ENCODE measurements at places on chromosomes 12 and 14. TPM values are rescaled to one million over a fixed set of nuclear protein-coding genes. Genes with fewer than 3 reads are reported as not detected.

The SLC41A2 gene
- total RNA-seq, result 7.7 TPM

The WIF1 gene
- total RNA-seq, result not detected

The FZD10 gene
- total RNA-seq, result not detected

The NCOR2 gene
- 86.1 TPM for total RNA-seq

The FSCB gene
- total RNA-seq, result not detected

The GARIN6 gene
- not detected for total RNA-seq

The NPAS3 gene
- total RNA-seq, result not detected

GRCh38 chr12:95336387-95337067 lies 118.9 kb downstream of the VEZT start:
- no peaks in the 10 kb centered on the region for H3K36me3 ChIP-seq
- peaks cover 3% of the 10 kb centered on the region for H3K4me1 ChIP-seq
- DNase-seq, result no peak
- H3K27me3 ChIP-seq, result peaks cover 2% of the 10 kb centered on the region

GRCh38 chr12:43737646-43738045 lies 20.9 kb downstream of the PUS7L start:
- H3K4me3 ChIP-seq, result no peak overlapping the region
- H3K27me3 ChIP-seq, result no peaks in the 10 kb centered on the region
- peaks cover 20% of the 10 kb centered on the region for H3K36me3 ChIP-seq
- no peaks in the 10 kb centered on the region for H3K4me1 ChIP-seq

DNA sequence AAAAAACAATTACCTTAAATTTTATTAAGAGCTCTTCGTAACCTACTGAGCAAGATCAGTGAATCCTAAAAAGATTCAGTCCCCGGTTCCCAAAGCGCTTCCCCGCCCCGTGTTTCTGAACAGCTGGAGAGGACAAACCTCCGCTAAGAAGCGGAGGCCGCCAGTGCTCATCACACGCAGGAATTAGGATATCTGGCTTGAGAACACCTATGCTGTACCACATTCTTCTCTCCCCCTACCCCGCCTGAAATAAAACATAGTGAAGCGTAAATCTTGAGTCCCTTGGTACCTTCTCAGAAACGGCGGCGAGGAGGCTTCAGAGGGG lies 774 bp upstream of the WDR20 start:
- H3K27ac ChIP-seq, result peak overlapping the region; percentile 64
- H3K36me3 ChIP-seq, result peaks cover 6% of the 10 kb centered on the region
- no peaks in the 10 kb centered on the region for H3K27me3 ChIP-seq
- peak overlapping the region; percentile 98 for H3K4me3 ChIP-seq
- peaks cover 20% of the 10 kb centered on the region for H3K4me1 ChIP-seq
- DNase-seq, result no peak

DNA sequence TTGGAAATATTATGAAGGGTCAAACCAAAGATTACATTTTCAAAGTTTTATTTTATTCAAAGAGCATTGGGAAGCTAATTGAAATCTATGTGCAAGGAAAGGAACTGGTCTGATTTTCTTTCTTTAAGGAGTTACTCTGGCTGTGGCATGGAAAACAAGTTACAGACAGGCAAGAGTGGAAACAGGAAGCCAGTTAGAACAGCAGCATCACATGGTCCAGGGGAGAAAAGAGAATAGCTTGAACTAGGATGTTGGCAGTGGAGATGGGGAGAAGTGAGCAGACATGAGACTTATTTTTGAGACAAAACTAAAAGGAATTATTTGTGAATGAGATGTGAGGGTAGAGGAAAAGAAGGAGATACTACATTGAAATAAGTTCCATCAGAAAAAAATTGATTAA lies 3.4 kb downstream of the OR11G2 start:
- peaks cover 2% of the 10 kb centered on the region for H3K27me3 ChIP-seq
- no peaks in the 10 kb centered on the region for H3K36me3 ChIP-seq
- no peak for DNase-seq
- H3K4me3 ChIP-seq, result no peak overlapping the region
- no peaks in the 10 kb centered on the region for H3K4me1 ChIP-seq

- H3K27ac ChIP-seq, result no peak overlapping the region
- no peaks in the 10 kb centered on the region for H3K4me1 ChIP-seq
- no peak overlapping the region for H3K4me3 ChIP-seq
- no peak for DNase-seq
These were observed 38.5 kb downstream of the EP400 start for GRCh38 chr12:131988054-131988796.

DNA sequence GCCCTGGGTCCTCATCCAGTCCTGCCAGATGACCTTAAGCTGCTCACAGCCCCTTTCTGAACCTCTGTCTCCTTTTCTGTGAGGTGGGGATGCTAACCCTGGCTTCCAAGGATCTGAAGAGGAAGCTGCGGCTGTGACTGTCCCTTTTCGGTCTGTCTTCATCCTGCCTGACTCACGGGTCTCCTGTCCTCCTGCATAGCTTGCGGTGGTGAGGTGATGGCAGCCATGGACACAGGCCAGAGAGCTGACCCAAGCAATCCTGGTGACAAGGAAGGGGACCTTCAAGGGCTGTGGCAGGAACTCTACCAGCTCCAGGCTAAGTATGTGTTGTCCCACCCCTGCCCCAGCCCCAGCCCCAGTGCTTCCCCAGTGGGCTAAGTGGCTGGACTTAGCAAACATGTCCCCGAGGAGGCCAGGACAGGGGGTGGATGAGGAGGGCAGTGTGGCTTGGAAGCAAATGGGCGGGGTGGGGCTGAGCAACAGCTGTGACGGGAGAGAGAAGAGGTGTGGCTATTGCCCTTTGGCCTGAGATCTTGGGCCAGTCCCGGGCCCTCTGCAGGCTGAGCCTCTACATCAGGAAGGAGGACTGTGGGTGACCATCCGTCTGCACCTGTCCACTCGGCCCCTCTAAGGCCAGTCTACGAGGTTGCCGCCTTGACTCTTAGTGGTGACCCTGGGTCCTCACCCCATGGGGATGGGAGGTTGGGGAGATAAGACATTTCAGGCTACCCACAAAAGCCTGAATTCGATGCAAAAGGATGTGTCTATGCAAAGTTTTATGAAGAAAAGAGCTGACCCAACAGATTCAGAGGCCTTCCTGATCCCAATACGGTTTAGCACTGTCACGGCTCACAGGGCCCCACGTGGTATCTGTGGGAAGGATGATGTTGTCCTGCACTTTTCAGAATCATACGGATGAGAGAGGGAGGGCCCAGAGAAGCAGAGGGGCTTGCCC lies 1.1 kb downstream of the CCDC197 start:
- no peak overlapping the region for H3K4me3 ChIP-seq
- no peaks in the 10 kb centered on the region for H3K36me3 ChIP-seq
- no peak for DNase-seq
- H3K27me3 ChIP-seq, result no peaks in the 10 kb centered on the region
- no peak overlapping the region for H3K27ac ChIP-seq

- no peak for DNase-seq
- peaks cover 30% of the 10 kb centered on the region for H3K4me1 ChIP-seq
- peaks cover 3% of the 10 kb centered on the region for H3K36me3 ChIP-seq
These were observed 47.9 kb downstream of the PITPNM2 start for GRCh38 chr12:123102781-123103503.

DNA sequence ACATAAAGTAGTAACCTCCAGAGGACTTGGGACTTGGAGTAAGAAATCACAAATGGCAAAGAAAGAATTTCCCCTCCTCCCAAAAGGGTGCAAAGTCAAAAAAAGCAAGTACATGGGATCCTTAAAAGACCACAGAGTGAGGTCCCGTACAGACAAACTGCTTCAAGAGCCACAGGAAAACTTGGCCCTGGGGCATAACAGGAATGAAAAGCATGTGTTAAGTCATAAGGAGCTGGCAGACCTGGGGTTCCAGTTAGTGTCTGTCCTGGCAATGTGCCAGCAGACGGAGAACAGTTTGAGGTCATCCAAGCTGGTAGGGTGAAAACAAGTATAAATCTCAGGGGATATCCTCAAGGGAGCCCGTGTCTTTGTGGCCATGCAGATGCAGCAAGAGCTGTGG lies 73.2 kb downstream of the HSD17B6 start:
- H3K4me3 ChIP-seq, result no peak overlapping the region
- no peak overlapping the region for H3K27ac ChIP-seq
- DNase-seq, result no peak
- peaks cover 19% of the 10 kb centered on the region for H3K4me1 ChIP-seq
- no peaks in the 10 kb centered on the region for H3K27me3 ChIP-seq
- H3K36me3 ChIP-seq, result no peaks in the 10 kb centered on the region

- peak; percentile 32 for DNase-seq
- peaks cover 6% of the 10 kb centered on the region for H3K4me1 ChIP-seq
- peaks cover 2% of the 10 kb centered on the region for H3K36me3 ChIP-seq
- no peak overlapping the region for H3K4me3 ChIP-seq
- H3K27me3 ChIP-seq, result no peaks in the 10 kb centered on the region
These were observed 137.0 kb downstream of the CRADD start for GRCh38 chr12:93813972-93814821.

DNA sequence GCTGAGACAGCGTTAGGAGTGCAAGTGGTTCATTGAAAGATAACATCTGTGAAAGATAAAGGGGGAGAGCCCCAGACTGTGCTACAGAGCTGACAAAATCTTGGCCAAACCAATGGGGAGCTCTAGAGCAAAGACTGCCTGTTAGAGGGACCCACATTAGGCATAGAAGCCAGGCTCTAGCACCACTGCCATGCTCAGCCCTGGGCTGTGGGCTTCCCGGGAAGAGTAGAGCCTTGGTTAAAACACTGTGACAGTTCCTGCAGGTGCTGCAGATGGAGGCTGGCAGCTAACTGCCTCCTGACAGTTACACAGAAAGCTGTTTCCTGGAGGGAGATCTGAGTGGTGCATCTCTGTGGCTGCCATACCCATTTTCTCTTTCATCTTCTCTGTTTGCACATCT lies 23.0 kb downstream of the TSHR start:
- H3K27ac ChIP-seq, result no peak overlapping the region
- peaks cover 18% of the 10 kb centered on the region for H3K4me1 ChIP-seq
- H3K36me3 ChIP-seq, result no peaks in the 10 kb centered on the region
- peaks cover under 1% of the 10 kb centered on the region for H3K27me3 ChIP-seq

DNA sequence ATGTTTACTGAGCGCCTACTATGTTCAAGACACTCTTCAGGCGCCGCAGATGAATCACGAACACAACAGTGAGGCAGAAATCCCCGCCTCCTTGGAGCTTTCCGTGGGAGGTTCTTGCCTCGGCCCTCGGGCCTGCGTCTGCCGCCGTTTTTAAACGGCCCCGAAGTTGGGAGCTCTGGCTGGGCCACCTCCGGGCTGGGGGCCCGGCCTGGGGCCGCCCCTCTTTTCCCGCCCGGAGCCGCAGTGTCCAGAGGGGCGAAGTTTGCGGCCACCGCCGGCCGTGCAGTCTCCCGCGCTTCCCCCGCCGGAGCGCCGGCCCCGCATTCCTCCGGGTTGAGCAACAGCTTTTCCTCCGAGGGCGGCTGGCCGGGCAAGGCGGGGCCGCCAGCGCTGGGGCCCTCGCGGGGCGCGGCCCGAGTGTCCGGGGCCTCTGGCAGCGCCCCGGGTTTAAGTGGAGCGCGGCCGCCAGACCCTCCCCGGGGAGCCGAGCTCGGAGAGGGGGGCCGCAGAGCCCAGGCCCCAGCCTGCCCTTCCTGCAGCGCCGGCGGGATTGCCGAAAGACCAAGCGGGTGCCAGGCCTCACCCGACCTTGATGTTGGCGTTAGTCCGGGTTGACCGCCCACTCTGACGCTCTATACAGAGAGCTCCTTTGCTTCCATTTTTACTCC lies 18.7 kb upstream of the CTDSP2 start:
- peaks cover 4% of the 10 kb centered on the region for H3K4me1 ChIP-seq
- H3K36me3 ChIP-seq, result no peaks in the 10 kb centered on the region
- H3K4me3 ChIP-seq, result peak overlapping the region; percentile 59

DNA sequence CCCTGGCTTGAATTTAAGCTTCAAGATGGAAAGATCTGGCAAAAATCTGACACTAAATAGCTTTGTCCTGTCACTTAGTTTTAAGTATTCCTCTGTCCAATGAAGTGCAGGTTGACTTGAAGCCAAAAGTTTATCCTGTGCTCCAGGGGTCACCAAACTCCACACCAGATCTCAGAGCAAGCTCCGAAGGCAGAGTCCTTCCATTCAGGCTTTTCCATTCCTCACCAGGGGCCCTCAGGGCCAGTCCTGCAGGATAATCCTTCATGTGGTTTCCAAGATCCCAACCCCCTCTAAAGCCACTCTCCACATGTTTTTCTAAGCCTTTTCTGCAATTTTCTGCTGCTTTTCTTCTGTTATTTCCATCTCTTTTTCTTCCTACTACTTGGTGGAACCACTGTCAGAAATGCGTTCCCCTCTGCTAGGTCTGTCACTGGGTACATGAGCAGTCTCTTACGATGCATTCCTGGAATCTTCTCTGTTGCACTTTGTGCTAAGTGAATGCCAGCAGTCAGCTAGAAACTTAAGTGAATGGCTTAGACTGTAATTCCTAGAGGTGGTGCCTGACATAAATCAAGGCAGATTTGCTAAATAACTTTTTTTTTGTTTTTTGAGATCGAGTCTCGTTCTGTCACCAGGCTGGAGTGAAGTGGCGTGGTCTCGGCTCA lies 251.4 kb downstream of the MSRB3 start:
- H3K27me3 ChIP-seq, result no peaks in the 10 kb centered on the region
- DNase-seq, result no peak
- H3K4me1 ChIP-seq, result no peaks in the 10 kb centered on the region
- no peaks in the 10 kb centered on the region for H3K36me3 ChIP-seq
- H3K4me3 ChIP-seq, result no peak overlapping the region
- no peak overlapping the region for H3K27ac ChIP-seq

Measured in activated CD4-positive, alpha-beta memory T cell treated with anti-CD3 and anti-CD28 coated beads for 36 hours (primary cell).